ENCODE measurements at places on chromosomes 4 and X. TPM values are rescaled to one million over a fixed set of nuclear protein-coding genes. Genes with fewer than 3 reads are reported as not detected.

GRCh38 chrX:151703487-151703886 lies 8.2 kb downstream of the PRRG3 start:
- DNase-seq = no peak

- no peak for DNase-seq
Measured at GRCh38 chrX:35499071-35499862, 298.9 kb upstream of the MAGEB16 start.

The FRAS1 gene
- 1.3 TPM for polyA plus RNA-seq

- peak; percentile 75 for DNase-seq
Measured at GRCh38 chrX:40471965-40472648, 108.7 kb upstream of the ATP6AP2 start.

DNA sequence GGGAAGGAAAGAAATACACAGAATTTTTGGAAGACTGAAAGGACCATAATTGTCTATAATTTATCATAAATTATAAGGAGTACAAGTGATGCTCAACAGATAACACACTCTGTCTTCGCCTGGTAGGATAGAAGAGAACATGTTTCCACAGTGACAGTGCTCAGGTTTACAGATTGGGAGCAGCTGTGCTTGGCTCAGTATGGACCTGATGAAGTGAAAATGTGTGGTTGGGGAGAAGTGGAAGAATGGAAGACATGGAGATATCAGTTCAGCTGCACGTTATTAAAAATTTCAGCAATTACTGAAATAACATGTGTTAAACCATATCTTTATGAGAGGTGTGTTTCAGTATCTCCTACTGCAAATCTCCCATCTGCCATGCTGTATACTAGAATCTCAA lies 90.6 kb downstream of the TLL1 start:
- no peak for DNase-seq

Measured in foreskin keratinocyte (primary cell).